ENCODE measurements at places on chromosomes 4 and X.

DNA sequence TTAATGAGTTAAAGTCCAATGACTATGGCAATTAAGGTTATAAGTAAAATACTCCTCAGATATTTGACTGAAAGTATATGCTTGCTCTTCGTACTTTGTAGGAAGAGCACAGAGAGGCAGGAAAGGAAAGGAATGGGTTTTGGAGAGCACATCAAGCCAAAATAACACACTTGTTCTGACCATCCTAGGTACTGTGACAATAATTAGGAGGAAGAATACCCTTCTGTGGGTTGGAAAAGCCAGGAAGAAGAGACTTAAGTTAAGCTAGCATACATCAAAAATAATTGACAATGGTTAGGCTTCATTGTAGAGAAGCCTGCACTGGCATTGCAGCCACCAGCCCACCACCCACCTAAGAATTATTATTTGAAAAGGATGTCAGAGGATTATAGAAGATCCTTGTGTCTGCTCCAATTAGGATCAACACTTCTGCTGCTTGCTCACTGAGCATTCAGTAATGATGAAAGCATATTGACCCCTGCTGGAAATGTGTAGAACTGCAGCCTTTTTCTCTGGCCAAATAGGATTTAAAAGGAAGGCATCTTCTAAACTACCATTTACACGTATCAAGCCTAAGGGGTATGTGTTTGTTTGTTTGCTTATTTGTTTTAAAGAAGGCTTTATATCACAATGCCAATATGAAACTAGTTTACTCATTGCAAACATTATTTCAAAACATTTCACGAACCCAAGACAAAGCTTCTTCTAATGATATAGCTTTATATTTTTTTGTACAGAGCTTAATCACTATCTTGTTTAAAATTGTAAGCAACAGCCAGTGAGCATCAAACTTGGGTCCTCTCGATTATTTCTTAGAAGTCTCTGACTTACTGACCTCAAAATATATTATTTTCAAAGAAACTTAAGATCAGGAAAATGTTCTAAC lies 286.2 kb upstream of the TET2 start:
- DNase-seq, result peak; percentile 36

GRCh38 chr4:8015512-8015911 lies 75.9 kb upstream of the AFAP1 start:
- no peak for DNase-seq

GRCh38 chrX:121179972-121180371 lies 132.6 kb downstream of the GLUD2 start:
- DNase-seq, result no peak

DNA sequence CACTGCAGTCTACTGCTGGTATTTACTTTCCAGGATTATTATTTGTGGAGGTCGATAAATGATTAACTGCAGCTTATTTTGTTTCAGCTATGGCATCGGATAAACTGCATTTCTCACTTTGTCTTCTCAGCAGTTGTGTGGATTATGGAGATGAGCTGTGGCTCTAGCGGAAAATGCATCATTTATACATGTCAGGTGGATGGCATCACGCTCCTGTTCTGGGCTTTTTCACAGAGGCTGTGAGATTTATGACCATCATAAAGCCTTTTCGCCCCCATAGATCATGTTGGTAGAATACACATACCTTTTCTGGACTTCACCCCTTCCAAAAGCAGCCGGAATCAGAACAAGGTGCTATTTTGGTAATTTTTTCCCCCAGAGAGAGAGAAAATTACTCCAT lies 118.8 kb upstream of the MAGEB18 start:
- DNase-seq, result no peak

DNA sequence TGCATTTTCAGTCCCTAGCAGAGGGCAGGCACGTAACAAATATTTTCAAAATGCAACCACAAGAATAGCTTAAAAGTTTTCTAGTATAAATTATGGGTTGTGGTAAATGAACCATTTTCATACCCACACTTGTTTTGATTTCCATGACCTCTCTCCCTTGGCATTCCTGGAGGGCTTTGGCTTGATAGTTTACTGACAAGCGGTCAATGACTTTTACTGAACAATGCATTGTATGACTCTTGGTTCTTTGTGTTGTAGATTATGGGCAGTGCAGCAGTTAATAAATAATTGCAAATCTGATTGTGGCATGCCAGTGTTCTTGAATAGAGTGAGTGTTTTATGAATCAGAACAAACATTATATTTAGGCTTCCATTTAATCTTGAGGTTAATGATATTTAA lies 285.2 kb upstream of the ARX start:
- DNase-seq, result no peak

- DNase-seq, result no peak
Measured at GRCh38 chr4:114378305-114378903, 220.2 kb upstream of the UGT8 start.

- no peak for DNase-seq
Measured at GRCh38 chr4:152776352-152776751, 3.2 kb downstream of the TIGD4 start.

- peak; percentile 28 for DNase-seq
Measured at GRCh38 chrX:69493193-69493592, 10.9 kb upstream of the NALF2 start.

DNA sequence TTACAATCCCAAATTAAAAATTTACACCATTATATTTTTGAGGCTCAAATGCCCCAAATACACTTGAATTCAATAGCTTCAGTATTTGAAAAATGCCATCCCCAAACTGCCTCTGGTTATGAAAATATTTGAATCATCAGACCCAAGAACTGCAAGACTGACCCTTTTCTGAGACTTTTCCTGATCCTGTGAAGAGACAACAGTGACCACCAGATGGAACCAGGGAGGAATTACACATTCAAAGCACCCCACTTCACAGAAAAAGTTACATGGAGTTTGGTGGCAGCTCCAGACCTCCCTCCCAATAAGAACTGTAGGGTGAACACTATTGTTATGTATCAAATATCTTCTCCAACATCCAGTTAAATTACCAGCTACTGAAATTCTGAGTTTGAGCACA lies 44.0 kb upstream of the SCD5 start:
- DNase-seq, result no peak

GRCh38 chr4:89727238-89727637 lies 109.7 kb downstream of the SNCA start:
- no peak for DNase-seq

- peak; percentile 19 for DNase-seq
Measured at GRCh38 chrX:109709129-109709631, 23.9 kb downstream of the ACSL4 start.

- DNase-seq, result no peak
Measured at GRCh38 chr4:138859254-138859653, 156.3 kb upstream of the NOCT start.

GRCh38 chr4:152064282-152064681 lies 303.5 kb upstream of the GATB start:
- DNase-seq, result no peak

DNA sequence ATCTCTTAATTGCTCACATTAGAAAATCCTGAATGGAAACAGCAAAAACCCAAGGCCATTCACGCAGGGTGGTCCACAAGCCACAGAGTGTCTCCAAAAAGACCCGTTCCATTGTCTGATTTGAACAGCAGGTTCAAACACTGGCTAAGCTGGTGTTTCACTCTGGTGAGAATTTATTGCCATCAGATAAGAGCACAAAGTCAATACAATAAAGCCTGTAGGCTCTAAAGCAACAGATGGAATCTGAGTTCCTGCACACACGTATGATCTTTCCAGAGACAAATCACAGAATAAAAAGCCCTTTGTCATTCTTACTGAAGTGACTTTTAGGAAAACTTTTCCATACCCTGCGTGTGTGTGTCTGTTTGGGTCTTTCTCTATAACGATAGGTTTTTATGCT lies 5.1 kb upstream of the SFRP2 start:
- DNase-seq, result no peak

- no peak for DNase-seq
Measured at GRCh38 chr4:112901962-112902411, 147.5 kb upstream of the ANK2 start.

- DNase-seq, result no peak
Measured at GRCh38 chrX:67961516-67961915, 417.7 kb downstream of the AR start.

GRCh38 chrX:137290011-137290410 lies 256.2 kb upstream of the GPR101 start:
- no peak for DNase-seq

- no peak for DNase-seq
Measured at GRCh38 chr4:7423391-7423790, 11.3 kb downstream of the PSAPL1 start.

DNA sequence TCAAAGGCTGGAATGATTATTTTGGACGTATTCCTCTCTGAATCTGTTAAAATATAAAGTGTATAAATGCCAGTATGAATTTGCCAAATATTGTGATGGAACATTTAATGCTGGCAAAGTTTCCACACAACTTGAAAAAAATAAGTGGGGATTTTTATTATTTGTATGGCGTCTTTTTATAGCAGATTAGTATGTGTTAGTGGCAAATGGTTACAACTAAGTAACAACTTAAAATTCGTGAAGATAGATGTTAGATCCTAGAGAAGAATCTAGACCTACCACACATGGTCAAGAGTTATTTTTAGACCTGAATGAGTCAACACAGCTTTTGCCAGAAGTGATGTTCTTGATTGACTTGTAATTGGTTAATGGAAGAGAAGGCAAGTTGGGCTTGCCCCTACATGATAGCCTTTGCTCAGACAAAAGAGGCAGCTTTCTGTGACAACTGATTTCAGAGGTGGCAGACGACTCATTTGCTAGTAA lies 4.8 kb downstream of the CPE start:
- DNase-seq, result no peak

DNA sequence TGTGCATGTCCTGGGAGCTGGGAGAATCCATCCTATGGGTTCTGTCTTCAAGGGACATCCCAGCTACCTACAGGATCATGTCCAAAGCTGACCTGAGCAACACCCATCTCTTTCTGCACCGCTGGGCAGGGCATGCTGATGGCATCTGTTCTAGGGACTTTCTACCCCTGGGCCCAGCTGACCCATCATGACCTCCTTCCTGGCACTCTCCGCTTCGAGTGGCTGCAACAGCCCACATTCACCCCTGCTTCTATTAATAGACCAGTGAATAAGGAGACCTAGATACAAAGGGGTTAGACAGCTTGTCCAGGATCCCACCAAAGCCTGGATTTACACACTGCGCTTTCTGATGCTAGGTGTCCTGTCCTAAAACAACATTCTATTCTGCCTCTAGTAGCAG lies 44.6 kb upstream of the GPR173 start:
- no peak for DNase-seq

GRCh38 chrX:10325611-10326010 lies 168.8 kb downstream of the CLCN4 start:
- no peak for DNase-seq

DNA sequence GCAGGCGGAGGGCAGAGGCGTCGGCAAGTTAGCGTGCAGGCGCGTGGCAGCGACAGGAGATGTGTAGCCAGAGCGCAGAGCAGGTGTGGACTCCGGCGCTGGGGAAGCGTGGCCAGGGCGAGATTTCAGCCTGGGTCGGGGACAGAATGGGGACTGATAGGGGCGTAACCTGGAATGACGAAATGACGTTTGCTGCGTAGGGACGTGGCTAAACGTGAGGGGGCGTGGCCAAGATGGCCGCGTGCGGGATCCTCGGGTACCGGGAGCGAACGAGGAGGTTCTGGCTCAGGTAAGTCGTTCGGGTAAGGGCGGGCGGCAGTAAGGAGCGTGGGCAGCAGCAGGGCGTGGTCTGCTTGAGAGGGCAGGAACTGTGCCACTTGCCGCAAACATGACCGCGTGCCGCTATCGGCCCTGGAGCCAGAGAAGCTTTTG lies 10.9 kb upstream of the CLTRN start:
- DNase-seq, result peak; percentile 85

DNA sequence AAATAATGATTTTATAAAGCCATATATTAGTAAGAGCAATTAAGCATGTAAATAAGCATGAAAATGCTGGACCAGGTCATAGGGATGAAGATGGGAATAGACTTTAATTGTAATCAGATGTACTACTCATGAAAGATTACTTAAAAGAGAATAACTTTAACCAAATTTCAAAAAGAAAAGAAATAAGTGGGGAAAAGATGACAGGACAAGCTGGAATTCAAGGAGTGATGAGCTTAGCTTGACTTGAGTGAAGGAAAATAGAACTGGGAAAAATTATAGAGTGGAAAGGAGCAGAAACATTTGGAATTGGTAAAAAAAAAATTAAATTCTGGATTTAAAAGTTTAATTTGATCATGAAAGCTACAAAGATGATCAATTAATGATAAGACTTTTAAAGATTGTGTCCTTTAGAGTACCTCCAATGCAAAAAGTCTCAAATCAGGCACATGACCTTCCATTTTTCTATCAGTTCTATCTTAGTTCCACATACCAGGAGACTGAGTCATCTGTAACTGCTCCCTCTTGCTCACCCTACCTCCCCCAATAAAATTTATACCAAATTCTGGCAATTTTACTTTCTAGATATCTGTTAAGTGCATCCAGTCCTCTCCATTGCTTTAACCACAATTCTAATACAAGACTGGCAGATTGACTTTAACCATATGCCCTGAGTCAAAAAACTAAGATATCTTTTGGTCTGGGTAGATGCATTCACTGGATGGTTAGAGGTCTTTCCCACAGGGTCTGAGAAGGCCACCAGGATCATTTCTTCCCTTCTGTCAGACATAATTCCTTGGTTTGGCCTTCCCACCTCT lies 56.4 kb upstream of the SLIT2 start:
- DNase-seq, result no peak

GRCh38 chr4:172942840-172943239 lies 225.8 kb upstream of the GALNT7 start:
- no peak for DNase-seq

- no peak for DNase-seq
Measured at GRCh38 chrX:17167915-17168314, 207.1 kb upstream of the NHS start.

- no peak for DNase-seq
Measured at GRCh38 chr4:107213880-107214279, 177.8 kb upstream of the DKK2 start.

DNA sequence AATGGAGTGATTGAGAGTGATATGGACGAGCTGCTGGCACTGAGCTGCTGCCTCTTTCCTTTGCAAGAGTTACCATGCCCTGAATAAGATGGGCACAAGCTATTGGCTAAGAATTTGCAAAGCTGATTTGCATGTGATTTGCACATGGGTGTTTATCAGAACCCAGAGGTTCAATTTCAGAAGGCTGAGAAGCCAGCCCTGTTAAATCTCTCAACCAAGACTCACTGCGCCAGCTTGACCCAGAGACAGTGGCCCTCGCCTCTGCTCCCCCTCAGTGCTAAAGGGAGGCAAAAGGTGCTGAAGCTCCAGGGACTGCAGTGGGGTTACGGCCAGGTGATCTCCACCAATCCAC lies 701 bp downstream of the ARHGAP4 start:
- DNase-seq, result no peak

All from CD4-positive, alpha-beta T cell treated with Interleukin-1 beta for 1 hour (primary cell).